Aortic smooth muscle cell (primary cell): ENCODE measurements at places on chromosomes 3 and 15. TPM values are rescaled to one million over a fixed set of nuclear protein-coding genes. Genes with fewer than 3 reads are reported as not detected.

The NIT2 gene
- total RNA-seq, result 13.6 and 21.6 TPM in 2 replicates

The EFHB gene
- total RNA-seq, result 0.13 and 0.68 TPM in 2 replicates

The TOMM70 gene
- total RNA-seq, result 45.8 and 50.1 TPM in 2 replicates

The GCSAM gene
- total RNA-seq, result not detected in 2 replicates

The ADCY5 gene
- under 0.01 and 0.13 TPM in 2 replicates for total RNA-seq

The OR5H6 gene
- not detected in 2 replicates for total RNA-seq

The CASR gene
- not detected in 2 replicates for total RNA-seq

The CYP11A1 gene
- 0.12 and 0.13 TPM in 2 replicates for total RNA-seq

The LRRC3B gene
- not detected in 2 replicates for total RNA-seq

The MAN2A2 gene
- total RNA-seq, result 18.9 and 22.1 TPM in 2 replicates

The SUSD5 gene
- 4.8 and 6.1 TPM in 2 replicates for total RNA-seq
